Stromal cell of bone marrow (primary cell): ENCODE measurements at places on chromosomes 6 and 20.

DNA sequence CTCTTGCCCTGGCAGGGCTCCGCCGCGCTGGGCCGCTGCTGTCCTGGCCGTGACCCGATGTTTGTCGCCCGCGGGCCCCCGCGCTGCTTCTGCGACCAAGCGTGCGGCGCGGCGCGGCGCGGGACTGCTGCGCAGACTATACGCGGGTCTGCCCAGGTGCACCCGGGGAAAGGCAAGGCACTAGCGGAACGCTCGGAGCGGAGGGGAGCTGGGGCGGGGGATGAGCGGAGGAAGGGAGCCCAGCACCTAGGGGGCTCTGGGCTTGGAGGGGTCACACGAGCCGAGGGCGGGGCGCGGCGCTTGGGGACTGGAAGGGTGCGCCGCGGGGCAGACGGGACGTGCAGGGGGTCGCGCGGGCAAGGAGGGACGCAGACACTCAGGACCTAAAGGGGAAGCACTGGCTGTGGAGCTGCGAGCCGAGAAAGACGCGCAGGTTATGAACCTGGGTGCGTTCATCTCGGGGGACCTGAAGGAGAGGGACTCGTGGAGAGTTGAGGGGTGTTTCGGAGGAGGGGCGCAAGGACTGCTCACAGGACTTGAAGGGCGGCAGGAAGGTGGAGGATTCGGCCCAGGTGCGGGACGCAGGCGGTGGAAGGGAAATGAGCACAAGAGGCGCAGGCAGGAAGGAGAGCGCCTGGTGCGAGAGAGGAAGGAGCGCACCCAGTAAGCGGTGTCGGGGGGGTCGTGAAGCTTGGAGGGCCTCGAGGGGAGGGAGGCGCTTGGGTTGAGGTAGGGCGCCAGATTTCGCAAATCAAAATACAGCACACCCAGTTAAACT is 40.8 kb upstream of the ZNFX1 start:
- no peak for DNase-seq

GRCh38 chr6:27280064-27280539 is 32.0 kb downstream of the POM121L2 start:
- no peak for DNase-seq

- no peak for DNase-seq
Observed at GRCh38 chr20:483815-484644, 21.7 kb upstream of the TBC1D20 start.

DNA sequence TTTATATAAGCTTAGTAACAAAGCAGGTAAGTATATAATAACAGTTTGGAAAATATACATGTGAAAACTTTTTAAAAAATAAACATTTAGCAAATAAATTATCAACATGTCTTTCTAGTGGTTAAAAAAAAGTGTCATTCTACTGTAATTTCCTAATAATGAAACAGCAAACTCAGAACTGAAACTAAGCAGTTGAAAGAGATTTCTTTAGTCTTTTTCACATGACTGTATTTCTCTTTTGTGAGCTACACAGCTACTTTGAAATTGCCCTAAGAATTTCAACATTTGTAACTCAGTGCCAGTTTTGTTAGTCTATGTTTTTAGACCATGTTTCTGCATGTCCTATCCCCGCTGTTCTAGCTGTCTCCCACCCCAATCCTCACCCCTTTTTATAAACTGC is 28.4 kb upstream of the SDHAF4 start:
- DNase-seq = no peak
